Pancreas (tissue), 10 donors: ENCODE measurements at places on chromosomes 16 and 17. TPM values are rescaled to one million over a fixed set of nuclear protein-coding genes. Genes with fewer than 3 reads are reported as not detected.

MARCHF10 gene
- not detected for total RNA-seq

SLC9A5 gene
- 0.69 TPM for total RNA-seq

CCL13 gene
- total RNA-seq = not detected

GHDC gene
- total RNA-seq = 17.4 TPM

PIK3R5 gene
- total RNA-seq = 1.2 TPM

METRNL gene
- total RNA-seq = 18.2 TPM

MEIOC gene
- not detected for total RNA-seq

NOXO1 gene
- not detected for total RNA-seq

KRTAP3-1 gene
- total RNA-seq = not detected

SLC13A2 gene
- not detected for total RNA-seq

GNGT2 gene
- total RNA-seq = 2.2 TPM

- peaks cover 66% of the 10 kb centered on the region for H3K36me3 ChIP-seq
- H3K27me3 ChIP-seq = no peaks in the 10 kb centered on the region
- no peak overlapping the region for H3K4me3 ChIP-seq
These were observed 43.4 kb downstream of the HNF1B start for GRCh38 chr17:37701496-37701898.

GRCh38 chr16:48511716-48512115 is 98.3 kb downstream of the N4BP1 start:
- H3K4me1 ChIP-seq = no peaks in the 10 kb centered on the region
- peak; percentile 8 for DNase-seq
- H3K36me3 ChIP-seq = no peaks in the 10 kb centered on the region
- H3K27ac ChIP-seq = no peak overlapping the region
- no peaks in the 10 kb centered on the region for H3K27me3 ChIP-seq

DNA sequence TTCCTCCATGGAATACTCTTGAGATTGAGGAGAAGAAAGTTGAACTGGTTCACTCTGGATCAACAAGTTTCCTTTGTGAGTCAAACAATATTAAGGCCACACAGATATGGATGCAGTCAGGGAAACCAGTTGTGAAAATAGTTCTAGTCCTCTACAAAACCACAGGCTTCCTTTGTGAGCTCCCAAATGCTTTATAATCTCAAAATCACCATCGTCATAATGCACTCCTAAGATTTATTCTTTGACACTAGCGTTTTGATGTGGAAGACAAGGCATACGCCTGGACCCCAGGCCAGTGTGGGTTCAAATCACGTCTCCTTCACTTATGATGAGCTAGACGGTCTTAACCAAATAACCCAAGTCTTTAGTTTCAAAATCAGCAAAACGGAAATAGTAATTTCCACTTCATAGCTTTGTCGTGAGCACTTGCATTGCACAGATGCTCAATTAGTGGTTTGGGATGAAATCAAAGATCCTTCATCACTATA is 142.6 kb downstream of the STX8 start:
- H3K4me1 ChIP-seq = no peaks in the 10 kb centered on the region
- H3K36me3 ChIP-seq = no peaks in the 10 kb centered on the region
- H3K27ac ChIP-seq = no peak overlapping the region
- no peak overlapping the region for H3K4me3 ChIP-seq

DNA sequence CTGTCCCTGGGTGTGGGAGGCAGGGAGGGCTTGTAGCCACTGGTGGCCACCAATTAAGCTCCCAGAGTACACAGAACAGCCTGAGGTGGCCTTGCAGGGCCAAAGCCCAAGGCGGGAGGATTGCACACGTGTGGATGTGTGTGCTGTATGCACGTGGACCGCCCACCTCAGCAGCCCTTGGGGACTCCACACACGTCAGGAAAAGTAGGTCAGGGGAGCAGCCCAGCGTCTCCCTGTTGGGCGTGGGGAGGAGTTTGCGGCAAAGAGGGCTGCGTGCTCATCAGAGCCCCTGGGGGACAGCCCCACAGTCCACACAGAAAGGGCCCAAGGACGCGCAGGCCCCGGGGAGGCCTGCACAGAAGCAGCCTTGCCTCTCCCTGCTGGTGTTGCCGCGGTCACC is 19.6 kb downstream of the SBK1 start:
- H3K27me3 ChIP-seq = no peaks in the 10 kb centered on the region
- no peak overlapping the region for H3K4me3 ChIP-seq

DNA sequence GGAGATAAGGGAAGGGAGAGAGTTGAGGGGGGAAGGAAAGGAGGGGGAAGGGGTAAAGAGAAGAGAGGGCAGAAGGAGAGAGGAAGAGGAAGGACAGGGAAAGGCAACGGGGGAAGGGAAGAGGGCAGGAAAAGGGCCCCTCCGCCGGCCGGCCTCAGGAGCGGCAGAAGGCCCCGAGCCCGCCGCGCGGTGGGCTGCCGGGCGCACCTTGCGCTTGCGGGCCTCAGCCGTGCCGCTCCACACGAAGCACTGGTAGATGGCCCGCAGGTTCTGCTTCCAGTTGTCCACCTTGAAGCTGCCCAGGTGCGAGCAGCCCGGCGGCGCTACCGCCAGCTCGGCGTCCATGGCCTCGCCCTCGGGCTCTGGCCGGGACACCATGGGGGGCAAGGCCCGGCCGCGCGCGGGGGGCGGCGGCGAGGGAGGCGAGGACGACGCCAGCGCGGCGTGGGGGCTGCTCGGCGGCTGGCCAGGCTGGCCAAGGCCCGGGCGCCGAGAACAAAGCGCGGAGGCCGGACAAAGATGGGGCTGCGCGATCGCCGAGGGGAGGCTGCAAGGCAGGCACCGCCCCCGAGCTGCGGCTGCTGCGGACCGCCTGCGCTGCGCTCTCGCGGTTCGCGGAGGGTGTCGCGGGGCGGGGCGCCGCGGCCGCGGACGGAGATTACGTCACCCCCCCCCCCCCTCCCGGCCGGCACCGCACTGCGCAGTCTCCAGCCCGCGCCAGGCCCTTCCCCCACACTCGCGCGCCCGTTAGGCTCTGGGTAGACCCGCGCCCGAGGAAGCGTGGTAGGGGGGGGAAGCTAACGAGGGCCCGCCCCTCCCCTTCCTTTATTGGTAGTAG is at the start of gene USP22:
Gene USP22 (minus strand): TSS at position 554 of the 838 bp plus-strand sequence. CDS start 176 bp downstream, at position 378.
- DNase-seq = no peak
- peaks cover 16% of the 10 kb centered on the region for H3K4me1 ChIP-seq
- no peaks in the 10 kb centered on the region for H3K36me3 ChIP-seq
- peak within 1 kb of the TSS; percentile 98 for H3K27ac ChIP-seq
- no peaks in the 10 kb centered on the region for H3K27me3 ChIP-seq

GRCh38 chr16:75379339-75379738 is 54.0 kb downstream of the CFDP1 start:
- DNase-seq = no peak
- no peak overlapping the region for H3K27ac ChIP-seq
- no peak overlapping the region for H3K4me3 ChIP-seq
- H3K4me1 ChIP-seq = no peaks in the 10 kb centered on the region

DNA sequence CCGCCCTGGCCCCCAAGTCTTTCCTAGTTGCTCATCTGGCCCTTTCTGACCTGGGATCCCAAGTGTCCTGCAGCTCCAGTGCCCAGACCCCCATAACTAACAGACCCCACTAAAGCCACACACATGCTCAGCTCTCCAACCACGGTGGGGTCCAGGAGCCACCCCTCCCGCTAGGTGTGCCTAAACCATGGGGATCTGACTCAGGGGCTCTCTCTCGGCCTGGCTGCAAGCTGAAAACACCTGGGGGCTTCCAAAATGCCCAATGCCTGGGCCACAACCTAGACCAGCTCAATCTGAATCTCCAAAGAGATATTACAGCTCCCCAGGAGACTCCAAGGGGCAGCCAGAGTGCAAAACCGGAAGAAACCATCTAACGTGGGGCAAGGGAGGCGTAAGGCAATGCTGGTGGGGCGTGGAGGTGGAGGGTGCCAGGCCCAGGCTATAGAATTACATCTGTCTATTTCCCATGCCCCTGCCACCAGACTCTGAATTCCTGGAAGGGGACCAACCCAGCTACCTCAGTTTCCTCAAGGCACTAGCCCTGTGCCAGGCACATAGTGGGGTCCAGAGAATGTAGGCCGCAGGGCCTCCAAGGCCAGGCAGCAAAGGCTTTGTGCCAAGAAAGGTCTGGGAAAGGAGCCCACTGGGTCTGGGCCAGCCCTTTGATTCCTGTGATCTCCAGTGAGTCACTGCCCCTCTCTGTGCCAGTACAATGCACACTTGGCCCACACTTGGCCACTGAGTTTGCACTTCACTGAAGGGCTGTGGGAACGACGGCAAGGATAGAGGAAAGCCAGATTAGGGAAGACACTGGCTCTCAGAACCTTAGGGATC is 3.3 kb downstream of the CD2BP2 start:
- H3K27ac ChIP-seq = peak overlapping the region; percentile 16
- no peaks in the 10 kb centered on the region for H3K27me3 ChIP-seq
- peaks cover 31% of the 10 kb centered on the region for H3K4me1 ChIP-seq
- H3K36me3 ChIP-seq = no peaks in the 10 kb centered on the region
- H3K4me3 ChIP-seq = no peak overlapping the region

DNA sequence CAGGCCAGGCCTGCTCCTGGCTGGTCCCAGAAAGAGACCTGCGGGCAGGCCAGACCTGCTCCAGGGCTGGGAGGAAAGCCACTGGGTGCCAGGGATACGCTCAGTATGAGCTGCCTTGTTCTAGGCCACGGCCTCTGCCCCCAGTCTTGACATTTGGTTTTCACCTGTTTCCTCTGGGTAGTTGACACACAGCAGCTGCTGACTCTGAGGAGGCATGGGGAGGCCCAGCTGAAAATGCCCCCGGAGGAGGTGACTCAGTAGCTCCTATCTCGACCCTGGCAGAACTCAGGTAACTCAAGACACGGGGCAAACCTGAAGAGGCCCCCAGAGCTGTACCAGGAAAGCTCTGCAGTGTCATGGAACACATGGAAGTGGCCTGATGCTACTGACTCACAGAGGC is 13.9 kb upstream of the ADGRG1 start:
- H3K4me3 ChIP-seq = no peak overlapping the region
- H3K4me1 ChIP-seq = peaks cover 40% of the 10 kb centered on the region
- H3K36me3 ChIP-seq = no peaks in the 10 kb centered on the region
- DNase-seq = peak; percentile 8
- H3K27me3 ChIP-seq = no peaks in the 10 kb centered on the region
- no peak overlapping the region for H3K27ac ChIP-seq

GRCh38 chr16:50318796-50319578 is 49.8 kb downstream of the BRD7 start:
- peaks cover 80% of the 10 kb centered on the region for H3K36me3 ChIP-seq
- H3K27me3 ChIP-seq = no peaks in the 10 kb centered on the region
- DNase-seq = no peak
- no peak overlapping the region for H3K4me3 ChIP-seq
- no peaks in the 10 kb centered on the region for H3K4me1 ChIP-seq

DNA sequence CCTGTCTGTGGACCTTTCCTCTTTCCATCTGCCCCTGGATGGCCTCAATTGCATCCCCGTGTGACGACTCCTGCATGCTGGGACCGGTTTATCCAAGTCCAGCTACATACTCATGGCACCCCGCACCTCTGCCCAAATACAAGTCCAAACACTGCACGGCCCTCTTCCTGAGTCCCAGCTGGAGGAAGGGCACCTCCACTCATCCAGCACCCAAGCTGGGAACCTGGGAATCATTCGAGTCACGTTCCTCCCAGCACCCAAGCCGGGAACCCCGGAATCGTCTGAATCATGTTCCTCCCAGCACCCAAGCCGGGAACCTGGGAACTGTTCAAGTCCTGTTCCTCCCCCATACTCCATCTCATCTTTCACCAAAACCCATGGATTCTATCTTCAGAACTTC is 10.2 kb downstream of the TRARG1 start:
- H3K36me3 ChIP-seq = no peaks in the 10 kb centered on the region
- no peaks in the 10 kb centered on the region for H3K4me1 ChIP-seq
- H3K27me3 ChIP-seq = no peaks in the 10 kb centered on the region
- H3K4me3 ChIP-seq = no peak overlapping the region
- no peak for DNase-seq
- H3K27ac ChIP-seq = no peak overlapping the region

- H3K36me3 ChIP-seq = no peaks in the 10 kb centered on the region
- peak; percentile 81 for DNase-seq
- H3K4me1 ChIP-seq = peaks cover 6% of the 10 kb centered on the region
- peak overlapping the region; percentile 21 for H3K4me3 ChIP-seq
These were observed 7.4 kb downstream of the ACD start for GRCh38 chr16:67652578-67653127.

DNA sequence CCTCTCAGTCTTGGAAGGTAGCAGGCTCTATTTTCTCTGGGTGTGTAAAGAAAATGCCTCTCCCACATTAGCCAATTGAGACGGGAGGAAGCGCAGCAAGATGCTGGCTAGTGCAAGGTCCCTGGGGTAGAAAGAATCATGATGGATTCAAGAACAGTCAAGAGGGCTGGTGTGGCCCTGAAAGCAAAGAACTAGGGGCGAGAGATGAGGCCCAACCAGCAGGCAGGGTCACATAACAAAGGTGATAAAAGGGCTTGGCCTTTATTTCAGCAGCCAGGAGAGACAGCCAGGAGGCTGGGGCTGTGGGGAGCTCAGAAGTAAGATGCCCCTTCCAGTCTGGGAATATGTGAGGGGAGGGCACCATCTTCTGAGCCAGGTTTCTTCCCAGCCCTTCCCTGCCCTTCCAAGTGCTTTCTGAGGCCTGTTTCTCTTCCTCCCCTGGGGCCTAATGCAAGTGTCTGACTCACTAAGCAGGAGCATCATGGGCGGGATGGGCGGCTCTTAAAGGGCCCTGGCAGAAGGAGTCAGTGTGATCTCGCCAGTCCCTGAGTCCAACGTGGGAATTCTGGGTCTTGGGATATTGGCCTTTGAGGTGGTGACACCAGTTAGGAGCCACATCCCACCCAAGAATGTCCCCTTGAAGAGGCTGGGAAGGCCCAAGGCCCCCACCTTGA is 3.9 kb upstream of the NLRC5 start:
- no peak overlapping the region for H3K27ac ChIP-seq
- no peaks in the 10 kb centered on the region for H3K36me3 ChIP-seq
- H3K27me3 ChIP-seq = no peaks in the 10 kb centered on the region
- peaks cover 5% of the 10 kb centered on the region for H3K4me1 ChIP-seq

DNA sequence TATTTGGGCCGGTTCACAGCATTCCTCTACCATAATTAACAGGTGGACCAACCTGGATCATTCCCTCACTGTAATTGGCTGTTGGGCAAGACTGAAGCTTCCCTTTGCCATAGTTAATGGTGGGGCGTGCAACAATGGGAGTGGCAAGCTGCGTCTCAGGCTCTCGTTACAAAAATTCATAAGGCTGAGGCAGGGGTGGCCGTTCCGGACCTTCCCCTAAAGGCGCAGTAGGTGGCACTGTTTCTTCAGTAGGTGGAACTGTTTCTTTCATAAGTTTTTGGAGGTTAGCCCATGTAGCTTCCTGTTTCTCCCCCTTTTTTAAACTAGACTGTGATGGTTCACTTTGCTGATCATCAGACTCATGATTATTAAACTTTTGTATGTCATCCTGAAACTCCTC is 17.0 kb upstream of the TMC5 start:
- H3K4me1 ChIP-seq = no peaks in the 10 kb centered on the region
- H3K4me3 ChIP-seq = no peak overlapping the region
- no peak overlapping the region for H3K27ac ChIP-seq
- H3K27me3 ChIP-seq = no peaks in the 10 kb centered on the region
- H3K36me3 ChIP-seq = no peaks in the 10 kb centered on the region

GRCh38 chr17:16081507-16082087 is 82.0 kb downstream of the TTC19 start:
- no peaks in the 10 kb centered on the region for H3K36me3 ChIP-seq
- no peak for DNase-seq
- no peaks in the 10 kb centered on the region for H3K4me1 ChIP-seq
- H3K27ac ChIP-seq = no peak overlapping the region

GRCh38 chr16:1327619-1327947 is 5.9 kb upstream of the BAIAP3 start:
- DNase-seq = no peak
- no peaks in the 10 kb centered on the region for H3K4me1 ChIP-seq
- H3K27ac ChIP-seq = no peak overlapping the region
- no peak overlapping the region for H3K4me3 ChIP-seq
- H3K36me3 ChIP-seq = peaks cover 6% of the 10 kb centered on the region
